ENCODE measurements at places on chromosomes 3 and 15. TPM values are rescaled to one million over a fixed set of nuclear protein-coding genes. Genes with fewer than 3 reads are reported as not detected.
A peak's percentile ranks its signal among the peaks of the same experiment; 100 is the strongest.

DNA sequence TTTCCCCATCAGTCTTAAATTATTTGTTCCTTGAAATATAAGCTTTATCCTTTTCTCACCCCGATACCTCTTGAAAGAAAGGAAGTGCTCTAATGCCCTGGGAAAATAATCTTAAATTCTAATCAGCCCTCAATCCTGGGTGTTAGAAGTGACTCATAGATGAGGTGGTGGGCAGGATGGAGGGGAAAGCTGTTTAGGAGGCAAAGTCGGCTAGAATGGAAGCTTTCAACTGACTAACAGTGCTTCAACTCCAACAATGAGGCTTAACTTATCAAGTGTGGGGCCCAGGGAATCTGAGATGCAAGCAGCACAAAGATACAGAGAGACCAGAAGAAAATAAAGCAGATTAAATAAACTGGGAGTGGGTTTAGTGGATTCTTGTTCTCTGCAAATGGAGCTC lies 175.8 kb downstream of the EPHB1 start:
- no peak for DNase-seq

DNA sequence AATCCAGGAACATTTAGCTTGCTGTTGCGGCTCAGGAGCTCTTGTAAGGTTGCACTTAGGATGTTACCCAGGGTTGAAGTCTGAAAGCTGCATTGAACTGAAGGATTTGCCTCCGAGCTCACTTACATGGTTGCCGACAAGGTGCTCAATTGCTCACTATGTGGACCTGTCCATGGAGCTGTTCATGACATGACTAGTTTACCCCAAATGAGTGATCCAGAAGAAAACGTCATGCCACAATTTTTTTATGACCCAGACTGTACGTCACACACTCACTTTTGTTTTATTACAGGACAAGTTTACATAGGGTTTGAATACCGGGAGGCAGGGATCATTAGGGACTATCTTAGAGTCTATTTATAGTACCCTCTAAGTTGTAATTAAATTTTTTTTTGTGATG lies 21.0 kb upstream of the CLDN11 start:
- no peak for DNase-seq

DNA sequence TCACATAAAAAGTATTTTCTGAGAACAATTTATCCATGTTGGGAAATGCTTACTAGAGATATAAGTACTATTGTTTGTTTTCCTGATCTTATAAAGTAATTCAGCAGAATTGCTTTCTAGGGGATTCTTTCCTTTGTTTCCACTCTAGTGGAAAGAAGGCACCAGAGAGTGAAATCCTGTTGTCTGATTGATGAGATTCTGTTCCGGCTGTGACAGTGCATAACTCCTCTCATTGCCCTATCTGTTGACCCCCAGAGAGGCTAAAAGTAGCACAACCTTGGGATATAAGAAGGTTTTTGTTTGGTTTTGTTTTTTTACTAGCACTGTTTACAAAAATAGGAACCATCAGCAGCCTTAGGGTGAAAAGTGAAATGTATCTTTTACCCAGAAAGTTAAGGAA lies 114.1 kb downstream of the ALCAM start:
- no peak for DNase-seq

DNA sequence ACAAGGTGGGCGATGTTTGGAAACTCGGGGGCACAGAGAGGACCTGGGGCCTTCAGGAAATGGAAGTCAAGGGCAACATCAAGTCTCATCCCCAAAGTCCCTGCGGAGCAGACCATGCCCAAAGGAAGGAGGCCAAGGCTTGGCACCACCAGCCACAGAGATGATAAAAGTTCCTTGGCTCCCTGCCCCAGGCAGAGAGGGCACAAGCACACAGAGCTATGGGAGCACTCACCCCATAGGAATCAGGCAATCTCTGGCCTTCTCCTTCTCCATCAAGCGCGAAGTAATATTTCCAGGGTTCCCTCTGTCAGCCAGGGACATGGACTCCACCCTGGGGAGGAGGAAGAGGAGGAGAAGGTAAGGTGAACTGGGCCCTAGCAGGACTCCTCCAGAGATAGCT lies 7.9 kb downstream of the ACAA1 start:
- DNase-seq: peak; percentile 29

- DNase-seq: no peak
Observed at GRCh38 chr3:17182166-17182565, 297.4 kb downstream of the PLCL2 start.

- DNase-seq: peak; percentile 84
Observed at GRCh38 chr15:65791335-65792137, 557 bp downstream of the DENND4A start.

GRCh38 chr15:66912001-66912400 lies 153.4 kb upstream of the SMAD3 start:
- DNase-seq: no peak

DNA sequence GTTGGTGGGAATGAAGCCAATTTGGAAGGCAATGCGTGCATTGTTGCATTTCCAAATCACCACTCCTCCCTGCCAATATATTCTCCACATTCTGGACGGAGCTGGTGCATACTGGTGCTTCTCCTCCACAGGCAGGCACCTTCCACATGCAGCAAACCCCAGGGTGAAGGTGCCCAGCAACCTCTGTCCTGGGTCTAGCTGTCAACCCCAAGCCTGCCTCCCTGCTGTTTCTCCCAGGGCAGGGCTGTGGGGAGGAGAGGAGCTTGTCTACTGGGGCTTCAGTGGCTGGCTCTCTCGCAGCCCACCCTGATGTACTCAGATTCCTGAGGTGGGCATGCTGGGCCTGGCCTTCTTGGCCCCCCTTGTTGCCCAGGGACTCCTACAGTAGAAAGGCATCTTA lies 20.1 kb downstream of the GASK1A start:
- no peak for DNase-seq

- DNase-seq: no peak
Observed at GRCh38 chr3:59685432-59685831, 635.6 kb upstream of the CFAP20DC start.

DNA sequence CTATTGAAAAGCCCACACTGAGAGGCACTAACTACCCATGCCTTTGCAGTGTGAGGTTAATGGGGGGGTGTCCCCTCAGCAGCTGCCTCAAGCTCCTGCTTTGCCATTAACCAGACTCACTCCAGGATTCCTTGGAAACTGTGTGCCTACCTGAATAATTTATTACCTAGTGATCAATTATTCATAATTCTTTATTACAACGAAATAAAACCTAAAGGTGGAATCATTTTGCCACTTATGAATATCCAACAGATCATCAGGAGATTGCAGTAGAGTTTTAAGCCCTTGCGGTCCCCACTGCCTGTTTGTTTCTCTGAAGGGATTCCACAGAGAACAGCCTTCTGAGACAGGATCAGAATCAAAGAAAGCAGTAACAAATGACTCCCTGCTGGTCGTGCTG lies 23.3 kb downstream of the NEK11 start:
- no peak for DNase-seq

DNA sequence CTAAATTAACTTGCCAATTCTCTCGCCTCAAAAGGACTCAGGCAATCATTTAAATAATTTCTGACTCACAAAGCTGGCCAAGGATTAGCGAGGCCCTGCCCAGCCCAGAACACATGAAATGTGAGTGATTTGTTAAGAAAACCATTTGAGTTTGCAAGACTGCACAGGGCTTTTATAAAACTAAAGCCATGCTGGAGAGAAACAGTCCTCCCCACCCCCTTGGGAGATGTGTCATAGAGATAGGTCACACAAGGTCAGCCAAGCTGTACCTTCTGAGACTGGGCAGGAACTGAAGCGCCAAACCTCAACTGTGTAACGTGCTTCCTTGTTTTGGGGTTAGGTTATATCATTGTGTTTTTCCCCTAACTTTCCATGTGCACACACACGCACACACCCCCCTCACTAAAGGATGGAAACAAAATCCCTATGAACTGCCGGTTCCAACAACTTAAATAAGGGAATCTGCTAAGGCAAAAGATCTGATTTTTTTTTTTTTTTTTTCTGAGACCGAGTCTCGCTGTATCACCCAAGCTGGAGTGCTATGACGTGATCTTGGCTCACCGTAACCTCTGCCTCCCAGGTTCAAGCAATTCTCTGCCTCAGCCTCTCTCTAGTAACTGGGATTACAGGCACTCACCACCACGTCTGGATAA lies 8.1 kb downstream of the SPATA12 start:
- DNase-seq: peak; percentile 87

GRCh38 chr15:69328739-69329138 lies 30.0 kb downstream of the PAQR5 start:
- DNase-seq: no peak

- DNase-seq: no peak
Observed at GRCh38 chr3:27428446-27428845, 55.7 kb downstream of the SLC4A7 start.

Gene CCR5
- 3.7 TPM for total RNA-seq

DNA sequence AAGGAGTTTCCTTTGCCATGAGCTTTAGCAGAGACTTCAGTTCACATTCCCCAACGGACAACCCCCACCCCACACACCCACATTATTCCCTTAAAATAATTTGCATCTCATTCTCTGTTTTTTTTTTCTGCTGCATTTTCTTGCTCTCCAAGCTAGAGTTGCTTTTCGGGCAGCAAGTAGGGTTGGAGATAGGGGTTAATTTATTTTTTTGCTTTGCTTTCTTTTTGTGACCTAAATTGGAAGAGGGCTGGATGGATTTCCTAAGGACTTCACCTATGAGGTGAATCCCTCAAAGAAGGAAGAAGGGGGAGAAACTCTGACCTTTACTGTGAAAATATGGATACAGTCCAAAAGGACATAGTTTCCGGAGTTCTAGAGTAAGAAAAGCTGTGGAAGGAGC lies 6.6 kb downstream of the SOX2 start:
- no peak for DNase-seq

Gene COL6A5
- total RNA-seq: 0.11 TPM

GRCh38 chr15:67228286-67228685 lies 26.2 kb downstream of the AAGAB start:
- DNase-seq: no peak

All from adrenal gland (tissue), 19 donors.